HuH-7.5 (cell line): ENCODE measurements at places on chromosomes 7 and 10.
A peak's percentile ranks its signal among the peaks of the same experiment; 100 is the strongest.

DNA sequence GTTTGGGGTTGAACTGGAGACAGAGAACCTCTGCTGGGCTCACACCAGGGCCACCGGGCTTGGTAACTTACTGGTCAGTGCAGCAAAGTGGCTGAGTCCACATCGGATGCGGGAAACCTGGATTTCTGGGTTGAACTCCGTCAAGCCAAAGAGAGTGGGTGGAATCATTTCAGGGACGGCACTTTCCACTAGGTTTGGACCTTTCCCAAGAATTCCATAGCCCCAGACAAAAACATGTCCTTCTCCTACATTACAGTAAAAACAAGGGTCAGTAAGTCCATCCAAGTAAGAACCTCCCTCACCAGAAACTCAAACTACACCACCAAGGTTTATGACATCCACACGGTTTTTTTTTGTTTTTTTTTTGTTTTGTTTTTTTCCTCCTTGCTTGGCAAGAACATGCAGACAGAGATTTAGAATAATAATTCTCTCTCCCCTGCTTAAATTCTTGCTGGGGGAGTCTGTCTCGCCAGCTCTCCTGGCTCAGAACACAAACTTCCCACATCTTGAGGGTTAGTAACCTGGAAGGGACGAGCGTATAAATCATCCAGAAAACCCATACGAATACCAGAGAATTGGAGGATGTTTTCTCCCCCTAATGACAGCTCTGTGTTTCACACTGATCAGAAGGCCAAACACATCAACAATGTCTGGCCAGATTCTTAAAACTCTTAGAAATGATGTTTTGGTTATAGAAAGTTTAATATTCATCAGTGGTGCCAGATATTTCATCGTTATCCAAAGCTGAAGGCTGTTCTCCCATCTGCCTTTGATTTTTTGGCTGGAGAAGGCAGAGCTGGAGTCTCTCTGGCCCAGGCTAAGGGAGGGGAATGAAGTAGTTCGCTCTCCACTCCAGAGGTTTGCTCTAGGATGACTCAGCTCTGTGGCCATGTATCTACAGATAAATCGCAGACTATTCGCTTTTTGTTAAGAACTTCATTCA lies 17.5 kb downstream of the RCC1L start:
- DNase-seq = no peak

DNA sequence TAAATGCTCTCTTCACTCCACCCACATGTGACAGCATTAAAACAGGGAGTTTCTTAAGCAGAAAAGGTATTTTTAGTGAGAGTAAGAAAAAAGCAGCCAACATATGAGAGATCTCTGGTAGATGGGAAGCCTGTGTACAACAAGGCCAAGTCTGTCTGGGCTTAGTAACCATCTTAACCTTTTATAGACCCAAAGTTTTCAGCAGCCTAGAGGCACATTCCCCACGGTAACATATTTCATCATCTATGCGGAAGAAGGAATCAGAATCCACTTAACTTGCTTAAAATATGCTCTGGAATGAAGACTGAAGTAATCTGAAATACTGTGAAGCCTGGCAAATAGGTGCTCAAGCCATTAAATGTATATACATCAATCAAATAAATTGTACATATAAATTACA lies 127.8 kb downstream of the RAPGEF5 start:
- no peak for DNase-seq

- DNase-seq = no peak
Observed at GRCh38 chr10:78410046-78410965, 376.6 kb downstream of the RPS24 start.

GRCh38 chr10:124298891-124299290 lies 119.8 kb downstream of the OAT start:
- no peak for DNase-seq

DNA sequence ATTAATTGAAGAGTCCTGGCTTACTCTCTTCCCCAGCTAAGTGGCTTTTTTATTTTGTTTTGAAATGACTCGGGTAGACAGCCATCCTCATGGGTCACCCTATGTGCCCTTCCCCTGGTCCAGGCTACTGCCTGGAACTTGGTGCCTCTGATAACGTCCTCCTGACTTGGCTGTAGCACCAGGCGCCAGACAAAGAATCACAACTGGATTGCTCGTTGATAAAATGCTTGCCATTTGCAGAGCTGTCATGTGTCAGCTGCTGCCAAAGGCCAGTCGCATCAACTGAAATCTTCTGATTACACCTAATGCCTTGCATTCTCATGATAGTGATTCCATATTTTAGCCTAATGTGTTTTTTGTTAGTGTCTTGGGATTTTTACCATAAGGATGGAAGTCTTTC lies 27.4 kb upstream of the ABLIM1 start:
- no peak for DNase-seq

- no peak for DNase-seq
Observed at GRCh38 chr10:4343873-4344272, 482.1 kb upstream of the AKR1E2 start.

DNA sequence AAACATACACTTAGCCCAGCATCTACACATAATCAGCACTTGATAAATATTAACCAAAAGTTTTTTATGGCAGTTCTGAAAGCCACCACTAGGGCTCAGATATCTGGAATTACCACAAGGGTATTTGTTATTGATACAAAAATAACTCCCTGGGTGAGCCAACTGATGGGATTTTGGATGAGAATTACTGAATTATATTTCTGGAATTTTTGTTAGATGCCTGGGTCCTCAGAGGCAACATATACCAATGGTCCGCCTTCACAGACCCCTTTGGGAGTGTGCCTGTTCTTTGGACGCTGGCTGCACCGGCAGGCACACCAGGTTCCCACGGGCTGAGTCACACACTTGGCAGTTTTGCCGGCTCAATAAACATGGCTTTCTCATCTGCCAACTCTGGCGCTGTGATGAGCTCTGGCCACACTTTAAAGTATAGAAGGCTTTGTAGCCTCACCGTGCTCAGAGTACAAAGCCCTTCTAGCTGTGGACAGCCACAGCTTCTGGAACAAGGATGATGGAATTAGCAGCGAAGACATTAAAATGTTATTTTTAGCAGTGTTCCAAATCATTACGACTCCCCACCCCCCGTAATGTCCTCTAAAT lies 24.5 kb upstream of the EEPD1 start:
- peak; percentile 41 for DNase-seq

- DNase-seq = no peak
Observed at GRCh38 chr10:53702489-53702888, 929.9 kb upstream of the MBL2 start.

DNA sequence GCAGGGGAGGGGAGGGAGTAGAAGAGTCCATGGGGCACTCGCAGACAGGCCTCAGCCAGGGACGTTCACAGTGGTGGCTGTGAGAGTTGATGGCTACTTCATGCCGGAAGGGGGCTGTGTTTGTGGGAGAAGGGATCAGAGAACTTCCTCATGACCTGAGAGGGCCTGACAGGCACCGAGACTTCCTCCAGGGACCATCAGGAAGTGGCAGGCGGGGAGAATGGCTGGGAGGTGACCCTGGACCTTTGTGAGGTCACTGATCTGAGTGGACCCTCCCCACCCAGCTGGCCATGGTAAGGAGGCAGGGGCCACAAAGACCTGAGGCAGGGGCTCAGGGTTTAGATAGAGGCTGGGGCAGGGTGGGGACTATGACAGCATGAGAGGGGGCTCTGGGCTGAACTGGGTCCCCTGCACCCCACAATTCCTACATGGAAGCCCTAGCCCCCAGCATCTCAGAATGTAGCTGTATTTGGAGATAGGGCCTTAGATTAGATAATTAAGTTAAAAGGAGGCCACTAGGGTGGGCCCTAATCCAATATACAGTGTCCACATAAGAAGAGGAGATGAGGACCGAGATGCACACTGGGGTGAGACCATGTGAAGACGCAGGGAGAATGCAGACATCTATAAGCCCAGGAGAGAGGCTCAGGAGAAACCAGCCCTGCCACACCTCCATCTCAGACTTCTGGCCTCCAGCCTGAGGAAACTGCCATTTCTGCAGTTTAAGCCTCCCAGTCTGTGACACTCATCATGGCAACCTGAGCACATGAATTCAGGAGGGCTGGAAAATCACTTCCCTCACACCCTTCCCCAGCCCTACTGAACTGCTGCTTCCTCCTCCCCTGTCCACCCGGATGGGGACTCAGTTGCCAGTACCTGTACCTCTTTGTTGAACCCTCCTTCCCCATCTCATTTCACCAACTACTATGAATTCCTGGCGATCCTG lies 273.9 kb upstream of the ZNF32 start:
- no peak for DNase-seq

- DNase-seq = no peak
Observed at GRCh38 chr10:122233857-122234348, 37.2 kb upstream of the BTBD16 start.

DNA sequence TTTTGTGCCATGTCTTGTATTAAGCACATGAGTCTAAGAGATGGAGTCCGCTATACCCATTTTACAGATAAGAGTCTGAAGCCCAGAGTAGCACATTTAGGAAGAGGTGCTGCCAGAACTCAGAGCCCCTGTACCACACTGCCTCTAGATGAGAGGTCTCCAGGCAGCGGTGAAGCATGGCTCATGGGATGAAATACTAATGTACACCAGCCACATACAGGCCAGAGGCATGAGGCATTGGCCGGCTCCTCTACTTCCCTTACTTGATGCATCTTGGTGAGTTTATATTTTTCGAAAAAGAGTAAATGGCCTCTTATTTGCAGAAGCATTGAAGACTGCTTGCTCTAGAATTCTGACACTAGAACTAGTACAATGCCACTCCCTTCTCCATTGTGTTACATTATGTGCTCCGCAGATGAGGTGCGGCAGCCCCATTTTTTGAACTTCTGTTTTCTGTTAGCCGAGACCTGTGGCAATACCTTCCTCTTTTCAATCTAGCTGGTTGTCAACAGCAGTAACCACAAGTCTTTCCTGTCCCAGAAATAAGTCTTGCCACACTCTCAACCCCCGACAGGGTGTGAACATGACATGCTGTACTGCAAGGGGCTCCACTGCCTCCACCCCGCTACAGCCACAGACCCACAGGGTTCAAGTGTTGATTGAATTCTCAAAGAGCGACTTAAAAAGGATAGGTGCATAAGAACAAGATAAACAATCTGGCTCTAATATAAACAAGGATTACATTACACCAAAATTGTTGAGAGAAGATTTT lies 145.3 kb downstream of the CELF2 start:
- DNase-seq = no peak

DNA sequence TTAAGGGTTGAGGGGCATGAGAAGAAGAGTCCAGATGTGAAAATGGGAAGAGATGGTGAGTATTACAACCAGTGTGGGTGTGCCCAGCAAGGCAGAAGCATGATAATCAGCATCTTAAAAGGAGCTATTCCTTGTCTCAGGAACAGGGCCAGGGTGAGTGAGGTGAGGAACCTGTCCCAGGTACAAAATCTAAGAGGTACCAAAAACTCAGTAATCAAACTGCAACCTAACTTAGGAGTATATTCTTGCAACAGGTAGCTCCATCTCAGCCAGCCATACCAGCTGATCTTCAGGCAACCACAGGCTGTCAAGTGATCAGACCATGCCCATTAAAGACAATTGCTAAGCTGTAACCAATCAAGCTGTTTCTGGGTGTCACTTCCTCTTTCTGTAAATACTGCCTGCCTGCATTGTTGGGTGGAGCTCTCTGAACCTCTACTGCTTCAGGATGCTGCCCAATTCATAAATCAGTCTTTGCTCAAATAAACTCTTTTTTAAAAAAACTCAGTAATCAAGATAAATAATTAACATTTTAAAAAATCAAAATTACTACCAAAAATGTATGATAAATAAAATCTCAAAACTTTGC lies 7.4 kb downstream of the KEL start:
- no peak for DNase-seq

DNA sequence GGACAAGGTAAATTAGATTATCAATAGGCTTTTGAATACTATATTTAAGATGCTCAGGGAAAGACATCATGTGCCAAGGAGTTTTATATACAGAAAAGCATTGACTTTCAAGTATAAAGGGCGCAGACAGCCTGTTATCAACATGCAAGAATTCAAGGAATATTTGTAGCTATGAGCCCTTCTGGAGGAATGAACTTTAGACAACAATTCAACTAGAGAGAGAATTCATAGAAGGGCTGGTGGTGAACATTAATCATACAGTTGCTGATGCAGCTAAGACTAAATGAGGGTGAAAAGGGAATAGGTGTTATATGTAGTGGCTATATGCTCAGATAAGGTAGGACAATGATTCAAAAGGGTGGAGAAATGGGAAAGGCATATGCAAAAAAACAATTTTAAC lies 41.2 kb downstream of the AOAH start:
- no peak for DNase-seq

GRCh38 chr10:131676800-131677421 lies 223.9 kb upstream of the PPP2R2D start:
- DNase-seq = no peak

- peak; percentile 49 for DNase-seq
Observed at GRCh38 chr10:80196270-80196949, 8.9 kb downstream of the ANXA11 start.
